ENCODE measurements at places on chromosomes 2 and 18. TPM values are rescaled to one million over a fixed set of nuclear protein-coding genes. Genes with fewer than 3 reads are reported as not detected.

FN1 gene
- 0.68 TPM for total RNA-seq

TXNDC2 gene
- not detected for total RNA-seq

CCDC85A gene
- total RNA-seq: not detected

- DNase-seq: no peak
These were observed 58.5 kb downstream of the EIF5B start for GRCh38 chr2:99395589-99396130.

- DNase-seq: no peak
These were observed 371.6 kb downstream of the HRH4 start for GRCh38 chr18:24831871-24832665.

GRCh38 chr2:109680523-109681297, 66.5 kb downstream of the SOWAHC start:
- DNase-seq: no peak

DNA sequence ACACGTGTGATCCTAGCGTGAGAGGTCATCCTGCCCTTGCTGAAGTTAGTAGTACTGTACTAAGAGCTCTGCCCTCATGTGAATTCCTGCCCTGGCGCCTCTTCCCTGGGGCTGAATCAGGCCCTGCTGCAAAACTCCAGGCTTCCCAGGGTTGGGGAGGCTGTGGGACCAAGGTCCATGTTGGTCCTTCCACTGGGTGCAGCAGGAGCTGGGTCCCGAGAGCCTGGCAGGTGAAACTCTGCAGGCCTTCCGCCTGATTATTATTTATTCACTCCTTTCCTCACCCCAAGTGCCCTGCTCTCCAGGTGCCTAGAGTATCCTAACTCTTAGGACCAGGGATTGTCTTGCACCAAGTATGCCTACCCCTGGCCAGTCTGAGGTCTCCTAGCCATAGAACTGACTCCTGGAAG, 5.3 kb upstream of the CNNM3 start:
- no peak for DNase-seq

GRCh38 chr2:147198651-147199171, 646.1 kb upstream of the ACVR2A start:
- DNase-seq: no peak
